ENCODE measurements at places on chromosomes 7 and 10.
A peak's percentile ranks its signal among the peaks of the same experiment; 100 is the strongest.

DNA sequence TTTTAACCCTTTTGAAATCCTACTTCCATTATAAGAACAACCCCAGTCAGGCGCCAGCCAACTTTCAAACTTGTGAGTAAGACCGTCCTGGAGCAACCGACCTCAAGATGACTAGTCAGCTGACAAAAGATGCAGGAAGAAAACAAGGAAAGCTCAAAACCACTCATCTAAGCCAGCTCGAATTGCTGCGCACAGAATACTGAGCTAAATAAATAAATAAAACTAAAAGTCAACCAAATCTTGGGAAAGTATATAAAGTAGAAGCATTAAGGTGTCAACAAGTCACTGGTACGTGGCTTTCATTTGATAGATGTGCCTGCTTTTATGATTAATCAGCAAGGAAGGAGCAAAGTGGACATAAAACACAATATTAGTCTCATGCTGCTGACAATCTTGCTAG lies 1269.8 kb downstream of the XPNPEP1 start:
- DNase-seq = no peak

- no peak for DNase-seq
Observed at GRCh38 chr10:4453950-4454349, 372.1 kb upstream of the AKR1E2 start.

GRCh38 chr10:51964630-51965029 lies 265.2 kb upstream of the CSTF2T start:
- DNase-seq = peak; percentile 13

- DNase-seq = no peak
Observed at GRCh38 chr10:128063736-128064107, 62.5 kb downstream of the MKI67 start.

GRCh38 chr7:50479743-50480517 lies 29.8 kb upstream of the FIGNL1 start:
- DNase-seq = no peak

GRCh38 chr7:114819616-114820362 lies 102.1 kb upstream of the MDFIC start:
- DNase-seq = peak; percentile 95

GRCh38 chr7:55171157-55171556 lies 152.3 kb downstream of the EGFR start:
- DNase-seq = no peak

DNA sequence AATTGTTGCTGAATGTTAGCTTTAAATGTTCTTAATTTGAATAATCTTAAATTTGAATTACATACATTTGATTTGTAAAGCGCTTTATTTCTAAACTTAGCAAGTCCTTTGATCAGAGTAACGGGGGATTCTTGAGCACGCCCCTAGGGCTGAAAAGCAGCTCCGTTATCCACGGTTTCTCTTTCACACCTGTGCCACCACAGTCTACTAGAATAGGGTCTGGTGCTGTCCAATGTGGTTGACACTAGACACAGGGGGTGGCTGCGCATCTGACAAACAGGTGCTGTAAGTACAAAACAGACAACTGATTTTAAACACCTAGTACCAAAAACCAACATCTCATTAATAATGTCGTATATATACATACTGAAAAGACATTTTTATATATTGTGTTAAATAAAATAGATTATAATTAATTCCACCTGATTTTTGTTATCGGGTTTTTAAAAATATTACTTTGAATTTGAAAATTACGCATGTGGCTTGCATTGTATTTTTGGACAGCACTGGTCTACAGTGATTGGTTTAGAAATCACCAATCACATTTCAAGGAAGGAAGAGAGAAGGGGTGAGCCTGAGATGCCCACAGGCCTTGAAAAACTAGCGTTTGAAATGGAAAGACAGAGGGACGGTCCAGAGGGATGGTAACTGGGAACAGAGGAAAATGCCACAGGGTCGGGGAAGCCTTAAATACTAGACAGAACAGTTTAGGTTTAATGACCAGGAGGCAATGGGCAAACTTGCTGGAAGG lies 7.3 kb downstream of the SEPHS1 start:
- no peak for DNase-seq

GRCh38 chr7:118590107-118590506 lies 365.6 kb downstream of the ANKRD7 start:
- peak; percentile 1 for DNase-seq

- DNase-seq = no peak
Observed at GRCh38 chr7:36316319-36316718, 73.3 kb upstream of the ANLN start.

DNA sequence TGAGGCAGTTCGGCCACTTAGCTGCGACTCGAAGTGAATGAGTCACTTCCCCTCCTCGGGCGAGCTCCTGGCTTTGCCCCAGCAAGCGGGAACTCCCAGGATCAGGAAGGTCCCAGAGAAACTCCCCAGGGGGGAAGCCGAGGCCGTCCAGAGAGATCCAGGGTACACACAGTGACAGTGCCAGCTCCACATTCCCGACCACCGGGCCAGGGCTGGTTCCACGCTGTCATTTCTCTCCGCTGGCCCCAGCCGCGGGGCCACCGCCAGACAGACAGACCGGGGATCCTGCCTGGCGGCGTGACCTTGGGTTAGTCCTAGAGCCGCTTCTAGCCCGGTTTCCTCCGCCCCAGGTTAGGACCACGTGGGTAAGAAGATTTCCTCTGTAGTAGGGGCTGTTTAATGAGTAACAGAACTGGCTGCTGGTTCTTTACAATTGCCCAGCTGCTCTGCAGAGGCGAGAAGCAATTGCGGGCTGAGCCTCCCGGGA lies 463 bp upstream of the UPP1 start:
- peak; percentile 94 for DNase-seq

DNA sequence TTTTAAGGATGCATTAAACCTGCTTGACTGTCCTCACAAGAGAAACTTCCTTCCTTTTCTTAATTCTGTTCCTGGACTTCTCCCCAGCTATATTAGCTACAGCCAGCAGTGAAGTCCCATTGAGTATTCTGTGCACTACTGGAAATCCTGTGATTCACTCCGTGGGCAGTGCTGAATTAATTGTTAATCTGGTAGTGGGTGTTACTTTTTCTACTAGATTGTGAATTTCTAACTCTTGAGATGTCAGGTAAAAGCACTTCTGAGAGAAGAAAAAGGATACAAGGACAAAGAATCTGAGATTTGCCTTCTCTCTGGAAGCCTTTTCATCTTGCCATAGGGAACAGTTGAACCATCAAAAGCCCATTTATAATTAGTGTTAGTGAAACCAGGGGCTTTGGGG lies 33.9 kb downstream of the CYCS start:
- DNase-seq = no peak

GRCh38 chr7:95582578-95583293 lies 13.6 kb downstream of the PDK4 start:
- DNase-seq = no peak

DNA sequence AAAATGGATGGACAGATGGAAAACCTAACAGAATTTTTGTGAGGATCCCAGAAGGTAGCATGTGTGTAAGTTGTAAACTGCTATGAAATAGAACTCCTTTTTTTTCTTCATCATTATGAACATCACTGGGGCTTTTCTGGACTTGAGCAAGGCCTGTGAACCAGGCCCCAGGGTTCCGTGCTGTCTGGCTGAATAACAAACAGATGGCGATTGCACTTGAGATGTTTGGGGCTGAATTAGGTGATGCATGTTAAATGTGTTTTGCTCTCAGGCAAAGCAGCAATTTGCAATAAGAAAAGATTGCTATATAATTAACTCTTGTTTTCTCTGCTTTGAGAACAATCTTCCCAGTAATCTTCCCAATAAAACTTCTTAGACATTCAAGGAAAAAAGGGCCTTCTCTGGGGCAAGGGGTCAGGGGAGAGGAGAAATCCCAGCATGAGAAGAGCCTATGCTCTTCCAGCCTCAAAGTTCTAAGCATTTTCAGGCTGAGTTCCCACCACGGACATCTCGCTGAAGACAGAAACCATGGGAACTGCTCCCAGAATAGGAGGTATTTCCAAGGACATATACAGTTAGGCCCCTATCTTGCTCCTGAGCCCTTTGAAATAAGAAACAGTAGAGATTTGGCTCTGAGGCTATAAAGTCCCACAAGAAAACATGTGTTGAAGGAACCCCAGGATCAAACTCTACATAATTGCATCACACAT lies 98.7 kb downstream of the ITIH5 start:
- no peak for DNase-seq

- DNase-seq = no peak
Observed at GRCh38 chr10:74103560-74104258, 46.9 kb downstream of the AP3M1 start.

DNA sequence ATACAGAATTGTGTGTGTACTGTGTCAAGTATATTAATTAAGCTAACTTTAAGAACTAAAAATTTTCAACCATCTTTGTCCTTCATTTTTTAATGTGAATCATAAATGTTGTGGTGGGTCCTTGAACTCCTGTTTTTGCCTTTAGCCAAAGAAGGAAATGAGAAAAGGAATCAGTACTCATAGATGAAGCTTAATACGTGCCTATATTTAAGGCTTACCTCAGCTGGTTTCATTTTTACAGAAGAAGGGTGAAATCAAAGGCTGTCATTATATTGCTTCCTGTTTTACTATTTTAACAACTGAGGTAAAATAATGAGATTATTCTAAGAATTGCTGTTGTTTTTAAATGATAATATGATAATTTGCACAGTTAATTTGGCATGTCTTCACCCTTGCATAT lies 6.3 kb upstream of the SNX13 start:
- no peak for DNase-seq

DNA sequence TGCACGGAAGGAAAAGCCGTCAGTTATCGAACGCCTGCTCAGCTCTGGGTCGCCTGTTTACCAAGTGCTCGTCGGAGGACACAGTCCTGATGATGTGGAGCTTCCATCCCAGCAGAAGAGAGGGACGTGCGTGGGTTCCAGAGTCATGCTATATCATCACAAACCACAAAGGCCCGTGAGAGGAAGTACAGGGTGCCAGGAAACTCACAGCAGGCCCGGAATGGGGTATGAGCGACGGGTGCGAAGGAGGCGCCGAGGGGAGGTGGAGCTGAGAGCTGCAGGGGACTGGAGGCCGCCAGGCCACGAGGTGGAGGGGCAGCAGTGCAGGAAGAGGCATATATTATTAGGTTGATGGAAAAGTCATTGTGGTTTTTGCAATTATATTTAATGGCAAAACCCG lies 102.5 kb downstream of the ACTR3B start:
- DNase-seq = no peak

- no peak for DNase-seq
Observed at GRCh38 chr10:32326119-32326518, 20.8 kb downstream of the EPC1 start.

- DNase-seq = no peak
Observed at GRCh38 chr7:19561121-19561805, 147.6 kb downstream of the POLR1F start.

- DNase-seq = no peak
Observed at GRCh38 chr7:36491317-36491716, 101.7 kb downstream of the ANLN start.

DNA sequence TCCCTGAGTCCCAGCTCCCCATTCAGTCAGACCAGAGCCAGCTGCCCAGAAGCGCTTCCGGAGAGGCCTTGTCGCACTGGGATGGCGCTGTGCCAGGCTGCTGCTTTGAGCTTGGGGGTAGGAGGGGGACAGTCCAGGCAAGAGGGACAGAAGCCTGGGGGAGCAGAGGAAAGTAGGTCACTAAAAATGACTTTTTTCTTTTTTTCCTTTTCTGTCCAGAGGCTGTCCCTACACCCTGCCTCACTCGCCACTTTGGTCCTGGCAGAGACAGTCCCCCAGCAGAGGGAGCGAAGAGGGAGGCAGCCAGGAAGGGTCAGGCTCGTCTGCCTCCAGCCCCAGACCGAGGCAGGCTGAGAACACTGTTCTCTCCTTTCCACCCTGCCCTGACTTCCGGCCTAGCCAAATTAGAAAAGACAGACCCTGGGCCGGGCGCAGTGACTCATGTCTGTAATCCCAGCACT lies 15.8 kb upstream of the TRIM8 start:
- peak; percentile 45 for DNase-seq

DNA sequence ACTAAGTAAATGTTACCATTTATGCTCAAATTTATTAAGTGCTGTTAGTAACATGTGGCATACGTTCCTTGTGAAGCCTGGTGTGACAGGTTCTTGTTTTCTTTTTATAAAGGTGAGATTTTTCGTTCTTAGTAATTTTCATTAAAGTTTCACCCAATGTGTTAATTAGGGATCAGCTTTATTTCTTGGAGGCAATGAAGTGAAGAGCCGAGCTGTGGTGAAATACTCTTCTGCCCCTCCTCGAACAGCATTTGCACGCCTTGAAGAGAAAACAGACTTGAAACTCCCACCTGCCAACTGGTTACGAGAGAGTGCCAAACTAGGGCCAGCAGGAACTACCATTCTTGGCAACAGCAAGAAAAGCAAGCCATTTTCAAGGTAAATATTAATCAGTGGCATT lies 1.5 kb downstream of the EDRF1 start:
- no peak for DNase-seq

- peak; percentile 93 for DNase-seq
Observed at GRCh38 chr7:149855361-149856305, 17.5 kb downstream of the ZNF862 start.

DNA sequence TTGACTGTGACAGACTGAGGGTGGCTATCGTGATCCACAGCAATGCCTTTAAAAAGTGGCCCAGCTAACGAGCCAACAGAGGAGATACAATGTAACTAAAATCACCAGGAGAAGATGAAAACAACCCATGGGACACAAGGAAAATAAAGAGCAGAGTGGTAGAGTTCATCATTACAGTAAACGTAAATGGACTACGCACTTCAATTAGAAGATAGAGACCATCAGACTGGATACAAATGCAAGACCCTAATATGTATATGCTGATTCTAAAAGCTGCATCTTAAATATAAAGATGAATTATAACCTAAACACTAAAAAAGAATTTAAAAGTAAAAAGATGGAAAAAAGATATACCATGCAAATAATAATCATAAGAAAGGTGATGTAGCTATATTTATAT lies 6.6 kb upstream of the STK32C start:
- DNase-seq = no peak

- no peak for DNase-seq
Observed at GRCh38 chr10:126124046-126124445, 227.7 kb downstream of the FANK1 start.

GRCh38 chr7:44064791-44065430 lies 456 bp downstream of the PGAM2 start:
- DNase-seq = no peak

DNA sequence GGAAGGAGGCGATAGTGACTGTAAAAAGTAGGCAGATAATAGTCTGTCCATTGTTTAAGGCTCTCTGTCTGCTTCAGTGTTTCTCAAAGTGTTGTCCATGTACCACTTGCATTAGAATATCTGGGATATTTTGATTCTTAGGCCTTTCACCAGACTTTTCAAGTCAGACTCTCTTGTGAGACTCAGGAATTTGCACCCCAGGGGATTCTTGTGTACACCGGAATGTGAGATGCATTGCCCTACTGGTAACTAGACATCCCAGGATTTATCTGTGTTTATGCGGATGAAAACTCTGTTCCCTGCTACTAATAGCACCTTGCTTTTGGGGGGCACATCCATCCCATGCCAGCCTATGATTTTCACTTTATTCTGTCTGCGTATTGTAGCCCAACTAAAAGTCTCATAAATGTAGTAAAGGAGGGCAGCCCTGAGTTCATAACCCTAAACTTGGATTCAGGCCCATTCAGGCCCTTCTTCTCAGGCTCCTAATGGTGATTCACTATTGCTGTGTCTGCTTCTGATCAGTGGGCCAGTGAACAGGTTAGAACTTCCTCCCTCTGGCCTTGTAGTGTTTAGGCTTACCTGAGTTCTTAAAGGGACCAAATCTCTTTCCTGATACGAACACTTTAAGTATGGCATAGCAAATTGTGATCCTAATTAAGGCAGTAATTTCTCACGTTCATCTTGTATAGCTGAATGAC lies 71.8 kb upstream of the RPA3 start:
- DNase-seq = peak; percentile 46

GRCh38 chr7:54757711-54758110 lies 1.3 kb downstream of the SEC61G start:
- no peak for DNase-seq

GRCh38 chr10:24589265-24589664 lies 134.4 kb downstream of the ARHGAP21 start:
- DNase-seq = no peak

Data from fibroblast of skin of back (primary cell).